Esophagus mucosa (tissue), 1 donor: ENCODE measurements at places on chromosomes 1 and 21. TPM values are rescaled to one million over a fixed set of nuclear protein-coding genes. Genes with fewer than 3 reads are reported as not detected.

- ATAC-seq, result no peak
Measured at GRCh38 chr21:43664358-43664757, 5.0 kb downstream of the RRP1B start.

DNA sequence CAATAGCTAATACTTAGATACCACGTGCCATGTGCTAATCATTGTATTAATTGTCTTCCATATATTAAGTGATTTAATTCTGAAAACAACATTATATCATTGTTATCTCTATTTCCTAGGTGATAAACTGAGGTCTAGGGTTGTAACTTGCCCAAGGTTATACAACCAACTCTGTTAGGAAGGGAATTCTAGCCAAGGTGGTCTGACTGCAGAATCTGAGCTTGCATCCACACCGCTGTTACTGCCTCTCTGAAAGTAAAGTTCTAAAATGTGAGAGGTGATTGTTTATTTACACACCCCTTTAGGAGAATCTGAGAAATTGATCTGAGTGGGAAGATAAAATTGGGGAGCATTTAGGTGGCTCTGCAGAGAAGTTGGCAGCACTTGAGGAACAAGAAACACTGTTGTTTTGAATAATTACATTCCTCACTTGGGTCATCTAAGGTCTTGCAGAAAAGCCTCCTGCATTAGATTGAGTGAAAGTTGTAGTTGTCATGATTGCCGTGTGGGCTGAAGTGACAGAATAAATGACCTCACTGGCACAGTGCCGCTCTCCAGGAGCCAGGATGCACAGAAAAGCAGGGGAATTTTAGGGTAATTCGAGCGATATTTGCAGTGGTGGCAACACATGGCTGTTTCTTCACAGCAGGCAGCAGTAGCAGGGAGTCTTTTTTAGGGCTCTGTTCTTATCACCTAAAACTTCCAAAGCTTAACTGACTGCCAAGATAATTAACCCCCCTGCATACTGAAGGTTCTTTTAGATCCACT lies 121.7 kb downstream of the ADGRL4 start:
- ATAC-seq, result no peak

DNA sequence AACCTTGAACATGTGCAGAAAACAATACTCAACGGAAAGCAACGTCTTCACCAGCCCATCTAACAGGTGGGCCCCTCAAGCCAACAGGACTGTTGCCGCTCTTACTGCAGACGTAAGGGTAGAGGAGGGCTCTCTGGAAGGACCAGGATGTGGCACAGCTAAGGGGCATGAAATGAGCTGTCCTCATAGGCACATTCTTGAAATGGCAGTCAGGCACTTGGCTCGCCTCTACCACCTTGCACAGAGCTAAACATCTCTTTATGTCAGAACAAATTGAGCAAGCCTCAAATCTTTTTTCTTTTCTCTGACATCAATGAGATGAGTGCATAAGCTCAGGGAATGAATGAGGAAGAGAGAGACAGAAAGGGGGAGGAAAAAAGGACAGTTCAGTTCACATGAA lies 86.4 kb upstream of the ESRRG start:
- ATAC-seq, result no peak

- peak; percentile 34 for ATAC-seq
Measured at GRCh38 chr21:36627242-36627641, 71.7 kb upstream of the SIM2 start.

Gene YY1AP1
- 40.3 TPM for total RNA-seq

- ATAC-seq, result peak; percentile 97
Measured at GRCh38 chr1:62209931-62210595, 15.4 kb downstream of the L1TD1 start.

Gene SELL
- total RNA-seq, result 1.0 TPM

DNA sequence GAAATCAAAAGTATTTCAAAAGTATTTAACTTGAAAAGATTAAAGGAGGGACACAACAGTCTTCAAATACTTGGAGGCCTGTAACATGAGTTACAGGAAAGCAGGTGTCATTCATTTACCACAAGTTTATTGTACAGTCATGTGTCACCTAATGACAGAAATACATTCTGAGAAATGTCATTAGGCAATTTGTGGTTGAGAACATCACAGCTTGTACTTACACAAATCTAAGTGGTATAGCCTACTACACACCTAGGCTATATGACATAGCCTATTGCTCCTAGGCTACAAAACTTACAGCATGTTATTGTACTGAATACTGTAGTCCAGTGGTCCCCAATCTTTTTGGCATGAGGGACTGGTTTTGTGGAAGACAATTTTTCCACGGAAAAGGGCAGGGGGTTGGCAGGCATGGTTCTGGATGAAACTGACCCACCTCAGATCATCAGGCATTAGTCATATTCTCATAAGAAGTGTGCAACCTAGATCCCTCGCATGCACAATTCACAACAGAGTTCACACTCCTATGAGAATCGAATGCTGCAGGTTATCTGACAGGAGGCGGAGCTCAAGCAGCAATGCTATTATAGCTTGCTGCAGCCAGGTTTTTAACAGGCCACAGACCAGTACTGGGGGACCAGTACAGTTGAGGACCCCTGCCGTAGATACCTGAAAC lies 25.0 kb upstream of the PHTF1 start:
- peak; percentile 67 for ATAC-seq

DNA sequence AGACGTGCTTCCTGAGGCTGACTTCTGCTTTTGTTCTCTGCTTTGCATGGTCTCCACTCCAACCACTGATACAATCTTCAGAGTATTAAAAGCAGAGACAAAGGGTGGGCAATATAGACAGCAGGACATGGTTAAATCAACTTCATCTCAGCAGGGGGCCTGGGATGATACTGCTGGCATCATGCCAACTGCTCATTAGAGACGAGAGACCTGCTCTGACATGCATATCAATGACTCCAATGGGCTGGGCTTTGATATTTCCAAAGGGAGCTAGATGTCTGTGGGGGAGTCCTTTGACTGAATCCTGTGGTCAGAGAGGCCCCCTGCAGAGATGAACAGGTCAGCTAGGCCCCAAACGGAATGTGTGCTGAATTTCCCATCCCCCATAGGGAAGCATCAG lies 106.6 kb downstream of the ACTL8 start:
- no peak for ATAC-seq

- no peak for ATAC-seq
Measured at GRCh38 chr1:117633423-117633822, 27.6 kb downstream of the TENT5C start.

GRCh38 chr21:34031835-34032370 lies 41.5 kb upstream of the MRPS6 start:
- peak; percentile 46 for ATAC-seq

GRCh38 chr21:15928686-15929425 lies 199.1 kb downstream of the USP25 start:
- ATAC-seq, result no peak

DNA sequence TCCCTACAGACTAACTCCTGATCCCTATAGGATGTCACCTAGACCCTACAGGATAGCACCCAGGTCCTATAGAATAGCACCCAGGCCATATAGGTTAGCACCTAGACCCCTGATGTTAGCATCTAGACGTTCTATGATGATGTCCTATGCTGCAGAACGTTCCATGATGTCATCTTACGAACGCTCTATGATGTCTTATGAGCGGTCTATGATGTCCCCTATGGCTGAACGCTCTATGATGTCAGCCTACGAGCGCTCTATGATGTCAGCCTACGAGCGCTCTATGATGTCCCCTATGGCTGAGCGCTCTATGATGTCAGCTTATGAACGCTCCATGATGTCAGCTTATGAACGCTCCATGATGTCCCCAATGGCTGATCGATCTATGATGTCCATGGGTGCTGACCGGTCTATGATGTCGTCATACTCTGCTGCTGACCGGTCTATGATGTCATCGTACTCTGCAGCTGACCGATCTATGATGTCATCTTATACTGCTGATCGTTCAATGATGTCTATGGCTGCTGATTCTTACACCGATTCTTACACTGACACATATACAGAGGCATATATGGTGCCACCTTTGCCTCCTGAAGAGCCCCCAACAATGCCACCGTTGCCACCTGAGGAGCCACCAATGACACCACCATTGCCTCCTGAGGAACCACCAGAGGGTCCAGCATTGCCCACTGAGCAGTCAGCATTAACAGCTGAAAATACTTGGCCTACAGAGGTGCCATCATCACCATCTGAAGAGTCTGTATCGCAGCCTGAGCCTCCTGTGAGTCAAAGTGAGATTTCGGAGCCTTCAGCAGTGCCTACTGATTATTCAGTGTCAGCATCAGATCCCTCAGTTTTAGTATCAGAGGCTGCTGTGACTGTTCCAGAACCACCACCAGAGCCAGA lies 9.5 kb downstream of the SON start:
- ATAC-seq, result peak; percentile 35
